ENCODE measurements at places on chromosomes 4 and X. TPM values are rescaled to one million over a fixed set of nuclear protein-coding genes. Genes with fewer than 3 reads are reported as not detected.

GAGE12J gene
- total RNA-seq = not detected

MAGEA4 gene
- not detected for total RNA-seq

MSX1 gene
- 1.6 TPM for total RNA-seq

FAT1 gene
- total RNA-seq = 109 TPM

KIAA0232 gene
- total RNA-seq = 20.9 TPM

IBSP gene
- not detected for total RNA-seq

DGAT2L6 gene
- not detected for total RNA-seq

SYNPO2 gene
- 0.40 TPM for total RNA-seq

MGARP gene
- total RNA-seq = 0.14 TPM

PLK4 gene
- total RNA-seq = 27.9 TPM

FAAH2 gene
- total RNA-seq = 1.2 TPM

PFKFB1 gene
- total RNA-seq = not detected

SPATA18 gene
- 4.1 TPM for total RNA-seq

CSAG3 gene
- total RNA-seq = not detected

All from epithelial cell of proximal tubule (primary cell).